ENCODE measurements at places on chromosomes 11 and 22.
A peak's percentile ranks its signal among the peaks of the same experiment; 100 is the strongest.

DNA sequence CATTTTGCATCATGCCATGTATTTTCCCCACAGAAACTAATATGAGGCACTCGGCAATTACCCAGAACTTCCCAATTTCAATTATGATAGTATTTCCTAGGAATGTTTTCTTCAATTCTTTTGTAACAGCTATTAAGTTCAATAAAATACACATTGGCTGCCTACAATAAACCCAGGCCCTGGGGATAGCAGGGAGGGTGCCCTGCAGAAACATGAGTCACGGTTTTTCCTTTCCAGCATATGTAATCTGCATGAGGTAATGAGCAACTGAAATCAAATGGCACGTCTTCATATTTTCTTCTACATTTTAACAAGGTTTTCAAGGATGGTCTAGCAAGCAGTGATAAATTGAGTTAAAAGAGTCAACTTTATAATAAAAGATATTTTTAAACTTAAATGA lies 32.0 kb downstream of the GUCY1A2 start:
- no peak for DNase-seq

- DNase-seq = no peak
These were observed 32.3 kb upstream of the RFPL3 start for GRCh38 chr22:32325416-32325801.

GRCh38 chr11:613369-613968 lies 2.3 kb downstream of the IRF7 start:
- DNase-seq = peak; percentile 47

GRCh38 chr11:27524155-27524554 lies 17.6 kb upstream of the LIN7C start:
- no peak for DNase-seq

DNA sequence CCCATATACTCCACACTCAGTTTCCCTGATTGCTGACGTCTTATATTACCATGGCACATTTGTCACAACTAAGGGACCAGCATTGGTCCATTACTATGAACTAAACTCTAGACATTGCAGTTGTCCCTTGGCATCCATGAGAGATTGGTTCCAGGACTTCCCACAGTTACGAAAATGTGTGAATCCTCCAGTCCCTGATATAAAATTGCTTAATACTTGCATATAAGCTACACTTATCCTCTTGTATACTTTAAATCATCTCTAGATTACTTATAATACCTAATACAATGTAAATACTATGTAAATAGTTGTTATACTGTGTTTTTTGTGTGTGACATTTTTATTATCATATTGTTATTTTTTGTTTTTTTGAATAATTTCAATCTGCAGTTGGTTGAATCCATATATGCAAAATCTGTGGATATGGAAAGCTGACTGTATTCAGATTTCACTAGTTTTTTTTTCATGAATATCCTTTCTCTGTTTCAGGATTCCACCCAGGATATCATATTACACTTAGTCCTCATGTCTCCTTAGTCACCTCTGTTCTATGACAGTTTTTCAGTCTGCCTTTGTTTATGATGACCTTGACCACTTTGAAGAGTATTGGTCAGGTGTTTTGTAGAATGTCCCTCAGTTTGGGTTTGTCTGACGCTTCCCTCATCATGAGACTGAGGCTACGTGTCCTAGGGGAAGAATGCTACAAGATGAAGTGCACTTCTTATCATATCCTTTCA lies 55.3 kb downstream of the INSC start:
- no peak for DNase-seq
